ENCODE measurements at places on chromosomes 11 and 22. TPM values are rescaled to one million over a fixed set of nuclear protein-coding genes. Genes with fewer than 3 reads are reported as not detected.

- no peak for DNase-seq
These were observed 16.7 kb downstream of the ABTB2 start for GRCh38 chr11:34341096-34341495.

GRCh38 chr11:115291325-115291724, 212.9 kb downstream of the CADM1 start:
- no peak for DNase-seq

GRCh38 chr11:67372321-67372992, 941 bp downstream of the CLCF1 start:
- peak; percentile 41 for DNase-seq

DNA sequence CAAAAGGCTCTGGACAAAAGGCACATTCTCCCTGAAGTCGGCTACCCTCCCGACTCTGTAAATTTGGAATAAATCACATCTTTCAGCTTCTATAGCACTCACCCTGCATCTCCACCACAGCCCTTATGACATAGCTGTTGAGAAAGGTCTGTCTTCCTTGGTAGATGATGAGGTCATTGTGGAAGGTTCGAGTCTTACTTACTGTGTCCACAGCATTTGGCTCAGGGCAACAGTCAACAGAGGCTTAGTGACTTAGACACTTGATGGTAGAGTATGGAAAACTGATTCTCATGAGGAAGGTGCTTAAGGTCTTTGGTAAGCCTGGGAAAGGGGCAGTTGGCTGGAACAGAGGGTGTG, 45.6 kb downstream of the PTPRJ start:
- no peak for DNase-seq

The HPX gene
- not detected for total RNA-seq

GRCh38 chr11:5992150-5992549, 5.4 kb upstream of the OR52L1 start:
- DNase-seq: no peak

DNA sequence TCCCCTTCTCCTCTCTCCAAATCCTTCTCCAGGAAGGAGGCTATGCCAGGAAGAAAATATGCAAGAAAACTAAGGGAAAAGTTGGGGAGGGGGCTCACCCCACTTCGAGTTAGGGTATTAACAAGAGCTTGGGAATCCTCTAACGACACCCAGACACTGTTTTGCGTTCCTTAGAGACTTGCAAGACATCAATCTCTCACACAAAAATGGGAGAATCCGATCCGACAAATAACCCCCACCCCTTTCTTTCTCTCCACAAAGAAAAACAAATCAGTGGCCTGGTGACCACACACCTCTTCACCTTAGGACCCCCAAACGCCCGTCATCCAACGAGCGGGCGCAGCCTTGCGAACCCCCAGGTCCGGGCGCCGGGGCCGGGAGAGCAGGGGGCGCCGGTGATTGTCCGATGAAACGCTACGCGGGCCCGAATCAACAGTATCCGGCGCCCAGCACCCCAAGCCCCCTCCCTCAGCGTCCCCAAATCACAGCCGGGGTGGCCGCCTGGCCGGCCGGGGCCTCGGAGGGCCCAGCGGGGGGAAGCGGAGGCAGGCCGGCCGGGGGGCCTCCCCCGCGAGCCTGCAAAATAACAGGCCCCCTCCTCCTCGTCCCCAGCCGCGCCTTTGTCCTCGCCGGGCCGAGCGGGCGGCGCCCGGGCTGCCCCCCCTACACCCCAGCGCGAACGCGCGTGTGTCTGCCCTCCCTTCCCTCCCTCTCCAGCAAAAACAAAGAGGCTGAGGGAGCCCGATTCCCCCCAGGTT, 690 bp downstream of the CSNK1E start:
- peak; percentile 55 for DNase-seq

DNA sequence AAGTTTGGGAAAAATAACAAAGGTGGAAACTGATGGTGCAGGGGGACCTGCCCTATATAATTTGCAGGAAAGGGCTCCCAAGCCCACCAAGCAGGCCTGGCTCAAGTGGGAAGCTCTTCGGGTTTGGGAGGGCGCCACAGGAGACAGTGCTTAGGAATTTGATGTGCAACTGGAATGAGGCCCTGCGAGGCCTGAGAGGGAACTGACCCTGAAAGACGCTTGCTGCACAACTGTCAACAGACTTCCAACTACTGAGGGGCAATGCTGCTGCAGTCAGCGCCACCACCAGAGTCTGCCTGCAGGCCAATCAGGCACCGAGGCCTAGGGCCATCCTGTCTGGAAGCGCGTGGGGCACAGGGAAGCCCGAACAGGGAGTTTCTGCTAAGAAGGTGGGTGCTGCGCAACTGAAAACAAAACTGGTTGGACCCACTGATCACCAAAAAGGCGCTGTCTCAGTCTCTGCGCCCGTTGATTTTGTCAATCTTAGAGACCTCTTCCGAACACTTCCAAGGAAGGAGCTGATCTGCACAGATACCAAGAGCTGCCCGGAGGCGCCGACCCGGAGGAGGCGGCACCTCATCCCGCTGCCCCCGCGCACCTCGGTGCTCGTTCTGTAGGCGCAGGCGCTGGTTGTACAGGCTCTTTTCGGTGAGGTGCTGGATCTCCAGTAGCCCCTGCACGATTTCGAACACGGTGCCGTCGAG, 667 bp downstream of the DGCR6L start:
- no peak for DNase-seq

- no peak for DNase-seq
These were observed 59.3 kb downstream of the DEPDC5 start for GRCh38 chr22:31812977-31813605.

The NUMA1 gene
- 74.2 TPM for total RNA-seq

- no peak for DNase-seq
These were observed 89.3 kb downstream of the NECTIN1 start for GRCh38 chr11:119639642-119640205.

The OR52E8 gene
- not detected for total RNA-seq

DNA sequence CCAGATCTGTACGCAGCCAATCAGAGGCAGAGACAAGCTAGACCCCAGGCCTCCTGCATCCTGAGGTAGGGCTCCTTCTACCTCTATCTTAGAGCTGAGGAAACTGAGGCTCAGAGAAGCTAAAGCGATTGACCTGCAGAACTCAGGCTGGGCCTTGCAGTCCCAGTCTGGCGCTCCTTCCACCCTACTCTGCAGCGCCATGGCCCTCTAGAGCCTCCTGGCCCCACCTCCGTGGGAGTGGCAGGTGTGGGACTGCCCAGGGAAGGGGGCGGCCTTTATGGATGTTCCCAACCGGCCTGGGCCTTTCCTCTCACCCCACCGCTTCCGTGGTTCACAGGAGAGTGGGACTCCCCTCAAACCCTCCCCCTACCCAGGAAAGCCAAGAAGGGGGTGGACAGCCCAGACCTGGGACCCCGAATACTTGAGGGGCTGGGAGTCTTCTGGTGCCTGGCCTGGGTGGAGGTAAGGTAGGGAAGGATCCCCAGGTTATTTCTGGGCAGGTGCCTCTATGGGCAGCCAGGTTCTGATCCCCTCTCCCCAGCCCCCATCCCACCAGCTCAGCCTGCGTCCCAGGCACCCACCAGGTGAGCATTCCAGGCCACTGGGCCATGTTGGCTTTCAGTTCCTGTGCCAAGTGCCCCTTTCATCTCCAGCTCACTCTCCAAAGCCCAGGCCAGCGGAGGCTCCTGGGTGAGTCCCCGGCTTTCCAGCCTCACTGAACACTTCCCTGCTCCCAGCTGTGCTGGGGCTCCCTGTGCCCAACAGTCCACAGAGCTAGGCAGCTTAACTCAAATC, 3.0 kb downstream of the WNT11 start:
- no peak for DNase-seq

DNA sequence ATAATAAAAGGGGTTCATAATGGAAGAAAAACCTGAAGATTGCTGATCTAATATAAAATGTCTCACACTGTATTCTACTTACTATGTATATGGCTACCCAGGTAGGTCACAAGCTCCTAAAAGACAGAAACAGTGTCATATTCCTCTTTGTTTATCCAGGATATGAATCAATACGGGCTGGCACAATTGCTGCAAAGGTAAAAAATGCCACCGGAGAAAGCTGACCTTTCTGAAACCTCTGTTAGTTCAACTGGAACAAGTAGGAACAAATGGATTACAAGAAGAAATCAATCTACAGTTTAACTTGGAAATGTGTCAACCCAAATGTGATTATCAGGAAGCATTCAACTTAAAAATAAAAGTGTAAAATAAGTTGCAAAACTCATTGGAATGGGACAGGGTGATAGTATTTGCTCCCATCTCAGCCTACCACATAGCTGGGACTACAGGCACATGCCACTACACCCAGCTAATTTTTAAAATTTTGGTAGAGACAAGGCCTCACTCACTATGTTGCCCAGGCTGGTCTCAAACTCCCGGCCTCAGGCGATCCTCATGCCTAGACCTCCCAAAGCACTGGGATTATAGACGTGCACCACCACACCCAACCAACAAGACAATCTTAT, 27.6 kb downstream of the SLC35F2 start:
- no peak for DNase-seq

The GRIK4 gene
- total RNA-seq: 0.12 TPM

GRCh38 chr11:122365610-122366360, 249.8 kb upstream of the BLID start:
- no peak for DNase-seq

DNA sequence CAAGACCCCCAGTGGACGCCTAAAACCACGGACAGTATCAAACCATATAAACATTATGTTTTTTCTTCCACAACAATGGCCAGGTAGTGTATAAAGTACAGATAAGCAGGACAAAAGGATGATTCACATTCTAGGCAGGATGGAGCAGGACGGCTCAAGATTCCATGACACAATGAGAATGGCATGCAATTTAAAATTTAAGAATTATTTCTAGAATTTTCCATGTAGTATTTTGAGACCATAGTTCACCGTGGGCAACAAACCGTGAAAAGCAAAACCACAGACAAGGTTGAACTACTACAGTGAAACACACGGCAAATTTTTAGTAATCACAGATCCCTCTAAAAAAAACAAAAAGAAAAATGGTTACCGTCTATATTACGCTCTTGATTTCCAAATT, 7.5 kb downstream of the NARS2 start:
- DNase-seq: peak; percentile 28

The CELSR1 gene
- total RNA-seq: 2.9 TPM

The OR10D3 gene
- not detected for total RNA-seq

DNA sequence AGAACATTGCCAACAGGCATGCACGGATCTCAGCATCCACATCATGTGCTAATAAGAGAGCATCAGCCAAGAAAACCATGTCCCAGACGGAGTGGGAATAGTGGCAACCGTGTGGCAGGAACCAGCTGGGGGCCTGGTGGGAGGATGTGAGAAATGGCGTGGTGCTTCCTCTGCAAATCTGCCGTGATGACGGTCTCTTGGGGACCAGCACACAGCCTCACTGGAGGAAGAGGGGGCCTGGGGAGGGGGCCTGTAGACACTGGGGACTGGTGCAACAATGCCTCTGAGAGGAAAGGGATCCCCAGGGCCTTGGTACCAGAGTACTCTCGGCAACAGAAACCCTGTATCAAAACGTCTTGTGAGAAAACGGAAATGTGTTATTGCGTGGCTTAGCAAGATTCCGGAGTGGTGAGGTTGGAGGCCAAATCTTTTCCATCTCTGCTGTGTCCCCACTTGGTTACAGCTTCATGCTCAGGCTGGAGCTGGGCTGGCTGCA, 154.3 kb upstream of the TBCEL start:
- no peak for DNase-seq

The SYT13 gene
- total RNA-seq: 0.91 TPM

The MMP12 gene
- total RNA-seq: 1.3 TPM

- DNase-seq: peak; percentile 63
These were observed 52.0 kb upstream of the CHRNA10 start for GRCh38 chr11:3723014-3723708.

DNA sequence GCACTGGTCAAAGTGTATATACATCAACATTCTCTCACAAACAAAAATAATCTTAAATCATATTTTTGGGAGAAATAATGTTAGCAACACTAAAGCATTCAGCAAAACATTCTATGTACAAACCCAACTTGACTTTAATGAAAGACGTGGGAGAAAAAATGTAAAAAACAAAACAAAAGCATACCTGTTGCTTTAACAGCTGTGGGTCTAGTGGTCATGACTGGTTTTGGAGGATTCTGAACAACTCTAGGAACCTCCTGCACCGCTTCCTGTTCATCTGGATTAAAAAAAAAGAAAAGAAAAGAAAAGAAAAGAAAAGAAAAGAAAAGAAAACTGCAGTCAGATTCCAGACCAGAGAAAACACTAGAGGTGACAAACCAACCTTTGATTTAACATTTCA, 2.1 kb downstream of the FNBP4 start:
- DNase-seq: no peak

- peak; percentile 21 for DNase-seq
These were observed 67.6 kb upstream of the TEAD1 start for GRCh38 chr11:12606597-12606996.

DNA sequence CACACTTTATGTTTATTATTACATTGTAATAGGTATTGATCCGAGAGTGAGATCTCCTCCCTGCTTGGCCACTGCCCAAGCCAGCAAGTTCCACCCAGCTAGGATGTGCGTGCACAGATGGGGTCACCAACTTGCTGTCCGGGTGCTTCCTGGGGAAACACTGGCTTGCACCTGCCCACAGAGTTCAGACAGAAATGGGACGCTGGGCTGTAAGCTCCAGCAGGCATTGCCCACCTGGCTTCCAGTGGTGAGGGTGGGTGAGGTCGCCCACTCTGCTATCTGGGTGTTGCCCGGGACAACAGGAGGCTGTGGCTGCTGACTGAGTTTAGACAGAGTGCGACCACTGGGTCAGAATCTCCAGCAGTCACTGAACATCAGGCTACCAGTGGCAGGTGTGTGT, 289.8 kb upstream of the ANO3 start:
- DNase-seq: no peak

DNA sequence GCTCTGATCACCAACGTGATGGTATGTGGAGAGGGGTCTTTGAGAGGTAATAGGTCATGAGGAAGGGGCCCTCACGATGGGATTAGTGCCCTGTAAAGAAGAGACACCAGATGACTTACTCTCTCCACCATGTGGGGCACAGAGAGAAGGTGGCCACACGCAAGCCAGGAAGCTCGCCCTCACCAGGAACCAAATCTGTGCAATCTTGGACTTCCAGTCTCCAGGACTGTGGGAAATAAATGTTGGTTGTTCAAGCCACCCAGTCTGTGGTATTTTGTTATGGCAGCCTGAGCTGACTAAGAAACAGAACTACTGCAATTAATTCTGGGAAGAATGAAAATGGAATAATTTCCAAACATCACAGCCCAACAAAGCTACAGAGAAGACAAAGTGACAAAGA, 117.5 kb downstream of the SNX19 start:
- DNase-seq: peak; percentile 55

- no peak for DNase-seq
These were observed 475.1 kb upstream of the CNTN5 start for GRCh38 chr11:98545544-98546175.

Measured in Daoy (cell line).